ENCODE measurements at places on chromosomes 7 and 10.

GRCh38 chr10:58512491-58513187 is at the start of gene BICC1:
Gene BICC1, plus strand, starts transcription at chr10:58512872. Its CDS starts 272 bp downstream, at chr10:58513144.
- peaks cover 12% of the 10 kb centered on the region for H3K4me1 ChIP-seq
- peaks cover 30% of the 10 kb centered on the region for H3K27me3 ChIP-seq
- H3K36me3 ChIP-seq, result no peaks in the 10 kb centered on the region
- peak; percentile 39 for DNase-seq
- H3K27ac ChIP-seq, result no peak within 1 kb of the TSS

DNA sequence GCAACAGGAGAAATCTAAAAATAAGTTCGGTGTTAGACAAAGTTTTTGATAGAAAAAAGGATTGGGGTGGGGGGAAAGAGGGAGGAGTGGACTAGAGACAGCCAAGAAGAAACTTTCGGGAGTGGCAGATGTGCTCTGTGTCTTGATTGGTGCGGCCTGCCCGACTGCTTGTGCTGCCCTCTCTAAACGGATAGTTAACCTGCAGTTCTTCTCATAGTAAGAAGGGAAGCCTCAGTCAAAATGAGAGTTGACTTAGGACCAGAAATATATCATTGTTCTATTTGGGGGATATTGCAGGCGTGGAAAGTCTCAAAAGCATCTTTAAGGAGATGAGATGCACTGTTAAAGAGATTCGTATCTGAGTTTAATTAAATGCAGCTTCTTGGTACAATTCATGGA is 39.3 kb downstream of the UBE3C start:
- H3K36me3 ChIP-seq, result peaks cover 10% of the 10 kb centered on the region
- no peak overlapping the region for H3K4me3 ChIP-seq
- H3K27me3 ChIP-seq, result no peaks in the 10 kb centered on the region
- no peaks in the 10 kb centered on the region for H3K4me1 ChIP-seq

DNA sequence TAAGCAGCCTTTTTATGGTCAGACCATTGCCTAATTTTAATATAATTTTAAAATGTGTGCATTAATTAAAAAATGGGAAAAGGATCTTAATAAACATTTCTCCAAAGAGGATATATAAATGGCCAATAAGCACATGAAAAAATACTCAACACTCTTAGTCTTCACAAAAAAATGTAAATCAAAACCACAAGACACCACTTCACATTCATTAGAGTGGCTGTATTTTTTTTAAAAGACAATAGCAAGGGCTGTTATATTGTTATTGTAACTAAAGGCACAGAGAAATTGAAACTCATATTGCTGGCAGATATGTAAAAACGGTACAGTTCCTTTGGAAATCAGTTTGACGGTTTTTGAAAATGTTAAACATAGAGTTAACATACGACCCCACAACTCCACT is 3.2 kb upstream of the CROT start:
- no peak for DNase-seq
- peaks cover 19% of the 10 kb centered on the region for H3K36me3 ChIP-seq
- H3K27me3 ChIP-seq, result no peaks in the 10 kb centered on the region
- peak overlapping the region; percentile 54 for H3K4me3 ChIP-seq
- H3K4me1 ChIP-seq, result peaks cover 48% of the 10 kb centered on the region

DNA sequence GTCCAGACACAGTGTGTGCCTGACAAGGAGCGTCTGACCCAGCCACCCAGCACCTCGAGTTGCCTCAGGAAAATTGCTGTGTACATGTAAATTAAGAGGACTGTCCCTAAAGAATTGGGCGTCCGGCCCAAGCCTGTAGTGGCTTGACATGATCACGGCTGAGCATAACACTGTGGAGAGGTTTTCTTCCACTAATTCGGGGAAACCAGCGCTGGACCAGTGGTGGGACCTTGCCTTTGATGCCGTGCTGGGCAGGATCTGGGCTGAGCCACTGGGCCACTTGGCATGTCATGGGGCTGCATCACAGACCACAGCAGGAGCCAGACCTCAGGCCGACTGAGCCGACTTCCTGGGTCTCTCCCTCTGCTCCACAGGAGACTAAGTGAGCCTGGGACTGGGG is 282.5 kb downstream of the GLRX3 start:
- H3K36me3 ChIP-seq, result no peaks in the 10 kb centered on the region
- no peaks in the 10 kb centered on the region for H3K4me1 ChIP-seq
- H3K27me3 ChIP-seq, result peaks cover 8% of the 10 kb centered on the region
- H3K27ac ChIP-seq, result no peak overlapping the region
- H3K4me3 ChIP-seq, result no peak overlapping the region

DNA sequence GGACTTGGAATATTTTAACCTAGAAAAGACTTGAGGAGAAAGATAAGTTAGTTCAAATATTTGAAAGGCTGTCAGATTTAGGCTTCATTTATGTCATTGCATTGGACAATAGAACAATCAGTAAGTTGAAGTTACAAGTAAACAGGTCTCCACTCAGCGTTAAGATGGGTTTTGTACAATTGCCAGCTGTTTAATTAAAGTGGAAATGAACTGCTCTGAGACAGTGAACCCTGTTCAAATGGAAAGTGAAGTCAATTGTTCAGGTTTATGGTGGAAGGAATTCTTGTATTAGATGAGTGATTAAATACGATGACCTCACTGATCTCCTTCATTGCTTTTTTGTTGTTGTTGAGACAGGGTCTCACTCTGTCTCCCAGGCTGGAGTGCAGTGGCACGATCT is 151.7 kb downstream of the PLXDC2 start:
- H3K36me3 ChIP-seq, result no peaks in the 10 kb centered on the region
- H3K4me3 ChIP-seq, result no peak overlapping the region

GRCh38 chr7:74101061-74101681 is 17.6 kb downstream of the LIMK1 start:
- no peak overlapping the region for H3K27ac ChIP-seq
- H3K4me3 ChIP-seq, result no peak overlapping the region
- DNase-seq, result no peak
- peaks cover 5% of the 10 kb centered on the region for H3K4me1 ChIP-seq
- H3K36me3 ChIP-seq, result peaks cover 18% of the 10 kb centered on the region

DNA sequence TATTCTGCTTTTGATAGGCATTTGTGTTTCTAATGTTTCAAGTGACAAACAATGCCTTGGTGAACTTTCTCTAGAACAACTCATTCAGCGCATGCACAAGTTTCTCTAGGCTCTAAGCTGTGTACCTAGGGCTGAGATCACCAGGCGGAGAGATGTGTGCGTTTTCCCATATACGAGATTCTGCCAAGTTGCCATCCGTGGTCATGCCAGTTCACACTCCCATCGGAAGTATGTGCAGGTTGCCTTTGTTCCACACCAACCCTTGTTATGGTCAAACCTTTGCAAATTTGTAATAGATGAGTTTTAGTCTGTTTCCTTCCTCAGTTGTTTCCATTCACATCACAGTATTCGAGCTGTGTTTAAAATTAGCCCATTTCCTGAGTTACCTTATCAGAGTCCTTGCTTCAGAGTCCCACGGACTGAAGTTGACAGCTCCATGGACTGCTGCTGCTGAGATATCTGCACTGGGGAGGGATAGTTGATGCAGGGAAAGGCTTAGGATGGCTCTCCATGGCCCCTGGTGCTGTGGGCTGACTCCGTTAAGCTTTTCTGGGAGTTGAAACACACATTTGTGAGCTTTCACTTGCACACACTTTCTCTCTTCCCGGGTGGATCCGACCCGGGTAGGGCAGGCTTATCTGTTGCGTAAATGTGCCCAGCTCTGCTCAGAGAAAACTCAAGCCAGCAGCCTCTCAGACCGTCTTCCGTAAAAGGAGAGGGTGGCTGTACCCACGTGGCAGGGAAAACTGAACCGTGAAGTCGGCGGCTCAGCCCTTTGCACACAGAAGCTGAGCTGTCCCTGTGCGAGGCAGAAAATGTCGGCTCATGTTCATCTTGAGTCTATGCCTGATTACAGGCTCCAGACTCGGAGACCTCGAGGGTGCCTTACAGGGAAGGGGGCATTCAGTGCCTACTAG is 49.4 kb downstream of the HK1 start:
- H3K27ac ChIP-seq, result peak overlapping the region; percentile 43
- no peaks in the 10 kb centered on the region for H3K36me3 ChIP-seq
- no peaks in the 10 kb centered on the region for H3K27me3 ChIP-seq

- peaks cover 3% of the 10 kb centered on the region for H3K4me1 ChIP-seq
- peak overlapping the region; percentile 71 for H3K27ac ChIP-seq
- H3K4me3 ChIP-seq, result no peak overlapping the region
- no peaks in the 10 kb centered on the region for H3K36me3 ChIP-seq
- no peaks in the 10 kb centered on the region for H3K27me3 ChIP-seq
- no peak for DNase-seq
Measured at GRCh38 chr10:47040041-47040491, 128.8 kb downstream of the PTPN20 start.

GRCh38 chr10:61943674-61944378 is 42.3 kb downstream of the ARID5B start:
- no peak overlapping the region for H3K4me3 ChIP-seq
- peaks cover 8% of the 10 kb centered on the region for H3K36me3 ChIP-seq
- peak overlapping the region; percentile 70 for H3K27ac ChIP-seq
- H3K4me1 ChIP-seq, result peaks cover 35% of the 10 kb centered on the region
- no peaks in the 10 kb centered on the region for H3K27me3 ChIP-seq

GRCh38 chr10:4685904-4686643 is 139.9 kb upstream of the AKR1E2 start:
- no peak for DNase-seq
- no peaks in the 10 kb centered on the region for H3K27me3 ChIP-seq
- H3K36me3 ChIP-seq, result no peaks in the 10 kb centered on the region
- H3K27ac ChIP-seq, result no peak overlapping the region
- H3K4me1 ChIP-seq, result peaks cover 12% of the 10 kb centered on the region
- H3K4me3 ChIP-seq, result no peak overlapping the region

DNA sequence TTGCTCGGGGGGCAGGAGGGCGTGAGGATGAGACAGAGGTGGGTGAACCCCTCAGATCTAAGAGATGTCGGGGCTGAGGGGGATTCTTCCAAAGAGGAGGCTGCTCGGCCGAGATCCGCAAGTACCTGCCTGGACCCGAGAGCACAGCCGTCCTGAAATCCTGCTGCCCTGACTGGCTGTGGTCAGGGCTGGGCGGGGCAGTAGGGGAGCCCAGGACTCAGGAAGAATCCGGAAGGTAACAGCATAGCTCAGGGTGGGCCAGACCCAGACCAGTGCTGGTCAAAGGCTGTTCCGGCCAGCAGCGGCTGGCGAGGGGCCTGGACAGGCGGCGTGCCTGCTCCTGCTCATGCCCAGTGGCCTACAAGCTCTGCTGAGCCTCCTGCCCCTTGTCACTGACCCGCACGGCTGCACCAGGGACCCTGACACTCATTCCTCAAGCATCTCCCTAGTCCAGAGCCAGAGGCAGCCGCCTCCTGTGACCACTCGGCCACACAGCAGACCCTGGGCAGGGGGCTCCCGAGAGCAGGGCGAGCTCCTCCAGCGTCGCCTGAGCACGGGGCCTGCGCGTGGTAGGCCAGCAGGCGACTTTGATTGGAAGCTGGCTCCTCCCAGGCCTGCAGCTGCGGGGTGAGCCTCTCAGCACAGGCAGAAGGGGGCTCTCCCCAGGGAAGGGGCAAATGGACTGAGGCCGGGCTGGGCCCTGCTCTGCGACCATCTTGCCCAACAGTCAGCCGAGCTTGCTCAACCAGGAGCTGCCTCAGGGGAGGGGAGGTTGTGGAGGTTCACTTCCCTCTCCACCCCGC is 3.1 kb upstream of the ADAP1 start:
- no peak overlapping the region for H3K4me3 ChIP-seq
- H3K36me3 ChIP-seq, result no peaks in the 10 kb centered on the region
- H3K27me3 ChIP-seq, result peaks cover 22% of the 10 kb centered on the region
- DNase-seq, result no peak

DNA sequence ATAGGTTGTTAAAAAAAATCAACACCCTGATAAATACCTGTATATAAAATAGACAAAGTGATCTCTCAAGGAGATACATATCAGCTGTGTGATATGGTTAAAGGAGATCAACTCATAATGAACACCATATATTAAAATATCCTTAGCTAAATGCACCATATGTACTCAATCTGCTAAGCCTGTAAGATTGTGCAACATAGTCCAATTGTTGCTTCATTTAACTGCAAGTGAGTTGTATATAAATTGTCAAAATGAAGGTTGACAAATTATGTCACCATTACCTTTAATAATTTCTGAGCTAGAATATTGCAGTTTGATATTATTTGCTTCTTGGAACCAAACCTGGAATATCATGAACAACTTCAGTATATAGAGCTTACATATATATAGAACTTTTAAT is 283.7 kb downstream of the MALRD1 start:
- DNase-seq, result no peak
- H3K4me3 ChIP-seq, result no peak overlapping the region
- H3K36me3 ChIP-seq, result no peaks in the 10 kb centered on the region
- H3K4me1 ChIP-seq, result no peaks in the 10 kb centered on the region
- no peaks in the 10 kb centered on the region for H3K27me3 ChIP-seq

- peak overlapping the region; percentile 91 for H3K27ac ChIP-seq
- no peaks in the 10 kb centered on the region for H3K36me3 ChIP-seq
- no peak for DNase-seq
- peak overlapping the region; percentile 89 for H3K4me3 ChIP-seq
Measured at GRCh38 chr7:75916259-75916658, 1.3 kb downstream of the POR start.

DNA sequence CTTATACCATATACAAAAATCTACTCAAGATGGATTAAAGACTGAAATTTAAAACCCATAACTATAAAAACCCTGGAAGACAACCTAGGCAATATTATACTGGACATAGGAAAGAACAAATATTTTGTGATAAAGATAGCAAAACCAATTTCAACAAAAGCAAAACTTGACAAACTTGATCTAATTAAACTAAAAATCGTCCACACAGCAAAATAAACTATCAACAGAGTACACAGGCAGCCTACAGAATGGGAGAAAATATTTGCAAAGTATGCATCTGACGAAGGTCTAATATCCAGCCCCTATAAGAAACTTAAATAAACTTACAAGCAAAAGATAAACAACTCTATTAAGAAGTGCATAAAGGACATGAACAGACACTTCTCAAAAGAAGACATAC is 240.1 kb downstream of the HGF start:
- H3K4me1 ChIP-seq, result no peaks in the 10 kb centered on the region
- no peak for DNase-seq
- H3K4me3 ChIP-seq, result no peak overlapping the region

- H3K27me3 ChIP-seq, result no peaks in the 10 kb centered on the region
- peaks cover 9% of the 10 kb centered on the region for H3K36me3 ChIP-seq
- no peak overlapping the region for H3K4me3 ChIP-seq
- H3K4me1 ChIP-seq, result peaks cover 22% of the 10 kb centered on the region
- H3K27ac ChIP-seq, result no peak overlapping the region
Measured at GRCh38 chr7:17462131-17462631, 163.7 kb downstream of the AHR start.

GRCh38 chr7:12722636-12723605 is 35.5 kb downstream of the ARL4A start:
- no peak overlapping the region for H3K4me3 ChIP-seq
- H3K27me3 ChIP-seq, result no peaks in the 10 kb centered on the region
- peaks cover 28% of the 10 kb centered on the region for H3K4me1 ChIP-seq
- no peak for DNase-seq
- no peak overlapping the region for H3K27ac ChIP-seq
- no peaks in the 10 kb centered on the region for H3K36me3 ChIP-seq

DNA sequence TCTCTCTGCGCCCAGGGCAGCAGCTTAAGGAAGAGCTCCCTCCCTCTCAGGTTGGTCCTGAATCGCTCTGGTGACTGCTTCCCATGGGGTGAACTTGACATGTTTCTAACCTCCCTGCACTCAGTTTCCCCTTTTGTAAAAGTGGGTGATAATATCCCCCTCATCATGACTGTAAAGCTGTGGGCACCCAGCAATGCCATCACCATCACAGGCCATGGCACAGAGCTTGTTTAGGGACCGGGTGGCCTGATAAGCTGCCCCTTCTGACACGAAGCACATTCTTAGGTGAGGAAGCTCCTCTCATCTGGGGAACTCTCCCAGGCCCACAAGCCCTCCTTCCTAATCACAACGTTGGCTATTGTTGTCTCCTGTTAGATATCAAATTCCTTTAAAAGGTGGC is 972.8 kb upstream of the ZNF722 start:
- H3K27ac ChIP-seq, result no peak overlapping the region
- no peaks in the 10 kb centered on the region for H3K27me3 ChIP-seq
- H3K4me1 ChIP-seq, result no peaks in the 10 kb centered on the region
- H3K36me3 ChIP-seq, result peaks cover 20% of the 10 kb centered on the region
